ENCODE measurements at places on chromosomes 12 and 14. TPM values are rescaled to one million over a fixed set of nuclear protein-coding genes. Genes with fewer than 3 reads are reported as not detected.
A peak's percentile ranks its signal among the peaks of the same experiment; 100 is the strongest.

GRCh38 chr12:21354641-21355040 lies 18.1 kb upstream of the IAPP start:
- DNase-seq = no peak

DNA sequence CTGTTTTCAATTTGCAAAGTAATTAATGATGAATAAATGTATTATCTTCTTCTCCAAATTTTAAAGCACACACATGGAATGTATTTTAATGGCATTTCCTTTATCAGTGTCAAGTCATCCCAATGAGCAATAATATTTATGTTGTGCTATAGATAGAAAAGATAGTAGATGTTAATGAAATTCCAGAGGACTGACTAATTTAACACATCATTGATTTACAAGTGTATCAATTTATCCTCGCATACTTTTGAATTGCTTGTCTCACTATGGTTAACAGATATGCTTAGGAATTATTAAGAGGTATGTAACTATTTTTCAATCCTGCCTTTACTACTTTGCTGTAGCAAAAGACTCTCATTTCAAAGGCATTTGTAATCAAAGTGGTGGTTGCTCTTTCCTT lies 842.9 kb downstream of the SLC6A15 start:
- no peak for DNase-seq

DNA sequence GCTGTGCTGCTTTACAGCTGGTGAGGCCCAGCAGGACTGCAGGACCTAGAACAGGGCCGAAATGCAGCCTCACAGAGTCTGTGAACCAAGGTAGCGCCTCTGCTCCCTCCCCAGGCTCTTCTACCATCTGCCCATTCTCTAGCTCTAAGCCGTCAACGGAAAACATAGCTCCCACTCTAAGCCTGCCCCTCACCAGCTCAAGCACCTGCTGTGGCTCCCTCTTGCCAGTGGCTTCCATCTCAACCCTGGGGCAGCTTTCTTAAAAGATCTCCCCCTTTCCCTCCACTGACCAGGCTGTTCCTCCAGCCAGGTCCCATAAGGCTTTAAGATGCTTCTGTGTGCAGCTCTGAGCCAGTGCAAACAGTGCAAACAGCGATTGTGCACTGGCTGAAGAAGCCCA lies 61.3 kb downstream of the RFLNA start:
- DNase-seq = no peak

DNA sequence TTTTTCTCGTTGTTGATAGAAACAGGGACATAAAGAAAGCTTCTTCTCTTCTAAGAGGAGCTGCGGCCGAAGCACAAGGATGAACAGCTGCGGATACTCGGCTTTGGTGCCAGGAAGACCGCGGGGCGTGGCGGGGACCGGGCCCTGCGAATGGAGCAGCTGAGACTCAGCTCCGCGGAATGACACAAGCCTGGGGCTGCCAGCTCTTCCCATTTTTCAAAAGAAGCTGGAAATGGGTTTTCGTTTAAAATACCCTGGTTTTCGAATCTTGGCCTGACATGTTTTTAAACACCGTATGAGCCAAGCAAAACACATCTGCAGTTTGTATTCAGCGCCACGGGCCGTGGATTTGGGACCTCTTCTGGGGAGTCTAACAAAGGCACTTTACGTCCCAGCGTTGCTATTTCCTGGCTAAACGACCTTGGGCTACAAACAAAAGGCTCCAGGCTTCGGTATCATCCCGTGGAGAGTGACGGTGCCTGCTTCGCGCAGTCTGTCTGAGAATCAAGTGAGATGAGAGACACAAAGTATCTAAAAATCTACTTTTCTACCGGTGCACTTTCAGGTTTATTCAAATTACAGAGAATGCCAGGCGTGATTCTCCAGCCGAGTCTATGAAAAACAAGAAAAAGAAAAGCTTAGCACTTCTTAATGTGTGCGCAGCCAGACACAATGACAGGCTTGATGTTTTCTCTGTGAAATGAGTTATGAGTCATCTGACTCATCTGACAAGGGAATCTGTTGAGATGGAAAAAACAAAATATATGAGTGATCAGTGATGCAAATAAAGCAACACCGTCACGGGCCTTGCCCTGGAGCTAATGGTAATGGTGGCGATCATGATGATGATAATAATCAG lies 114.0 kb upstream of the TMEM132D start:
- peak; percentile 58 for DNase-seq

GRCh38 chr14:73476451-73476931 lies 14.2 kb upstream of the RIOX1 start:
- DNase-seq = no peak

DNA sequence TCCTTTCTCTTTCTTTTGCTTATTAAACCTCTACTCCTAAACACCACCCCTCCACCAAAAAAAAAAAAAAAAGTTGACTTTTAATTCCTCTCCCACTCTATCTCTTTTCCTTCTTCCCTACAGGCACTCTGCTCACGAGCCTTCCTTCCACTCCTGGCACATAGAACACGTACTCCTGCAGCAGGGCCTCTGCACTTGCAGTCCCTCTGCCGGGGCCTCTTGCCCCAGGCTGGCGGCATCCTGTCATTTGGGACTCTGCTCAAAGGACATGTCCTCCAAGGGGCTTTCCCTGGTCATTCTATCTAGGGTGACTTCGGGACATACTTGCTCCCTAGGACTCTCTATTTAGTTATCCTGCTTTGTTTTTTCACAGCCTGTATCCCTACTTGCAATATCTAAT lies 7.7 kb downstream of the FOS start:
- DNase-seq = no peak

DNA sequence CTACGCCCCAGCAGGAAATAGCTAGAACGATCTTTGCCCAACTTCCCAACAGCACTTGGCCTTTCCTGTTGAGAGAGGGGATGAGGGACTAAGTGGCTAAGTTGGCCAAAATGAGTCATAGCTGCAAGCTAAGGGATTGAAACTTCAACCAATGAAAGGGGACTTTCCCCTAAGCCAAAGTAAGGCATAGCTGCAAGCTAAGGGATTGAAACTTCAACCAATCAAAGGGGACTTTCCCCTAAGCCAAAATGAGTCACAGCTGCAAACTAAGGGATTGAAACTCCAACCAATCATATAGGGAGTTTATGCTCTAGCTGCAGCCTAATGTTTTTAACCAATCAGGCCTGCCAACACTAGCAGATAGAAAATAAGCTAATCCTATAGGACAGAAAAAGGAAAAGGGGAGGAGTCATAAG lies 100.5 kb upstream of the SSTR1 start:
- no peak for DNase-seq

GRCh38 chr12:56677680-56678079 lies 10.4 kb downstream of the PTGES3 start:
- DNase-seq = no peak

- peak; percentile 23 for DNase-seq
Measured at GRCh38 chr14:41607966-41608663, 1.4 kb downstream of the LRFN5 start.

DNA sequence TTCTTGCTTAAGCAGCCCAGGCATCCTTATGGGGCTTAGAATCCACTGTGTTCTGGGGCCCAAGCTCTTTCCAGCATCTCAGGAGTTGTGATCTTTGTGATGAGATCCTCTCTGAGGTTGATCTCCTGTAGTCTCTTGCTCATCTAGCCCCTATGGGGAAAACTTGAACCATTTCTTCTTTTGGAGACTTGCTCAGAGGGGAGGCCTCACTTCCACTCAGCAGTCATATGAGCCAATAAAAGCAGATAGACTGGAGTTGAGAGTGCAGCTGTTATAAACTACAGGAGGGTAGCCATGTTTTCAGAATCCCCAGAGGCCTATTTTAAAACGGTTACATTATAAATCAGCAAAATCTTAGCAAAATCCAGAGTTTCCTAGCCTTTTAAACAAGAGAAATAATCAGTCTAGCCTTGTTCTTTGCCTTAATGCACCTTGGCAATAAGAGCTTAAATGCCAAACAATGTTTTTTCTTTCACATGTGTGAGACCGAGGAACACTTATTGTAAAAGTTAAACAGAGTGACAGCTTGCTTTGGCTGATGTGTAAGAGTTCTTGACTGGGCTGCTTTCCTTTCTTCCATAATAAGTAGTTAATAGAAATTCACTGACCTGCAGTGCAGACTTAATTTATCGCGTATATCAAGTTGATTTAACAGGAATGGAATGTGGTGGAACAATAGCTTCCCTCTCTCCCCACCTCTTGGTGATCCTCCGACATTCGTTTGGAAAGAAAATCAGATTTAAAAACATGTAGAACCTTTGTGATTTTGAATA lies 168.3 kb downstream of the NEDD1 start:
- peak; percentile 2 for DNase-seq

DNA sequence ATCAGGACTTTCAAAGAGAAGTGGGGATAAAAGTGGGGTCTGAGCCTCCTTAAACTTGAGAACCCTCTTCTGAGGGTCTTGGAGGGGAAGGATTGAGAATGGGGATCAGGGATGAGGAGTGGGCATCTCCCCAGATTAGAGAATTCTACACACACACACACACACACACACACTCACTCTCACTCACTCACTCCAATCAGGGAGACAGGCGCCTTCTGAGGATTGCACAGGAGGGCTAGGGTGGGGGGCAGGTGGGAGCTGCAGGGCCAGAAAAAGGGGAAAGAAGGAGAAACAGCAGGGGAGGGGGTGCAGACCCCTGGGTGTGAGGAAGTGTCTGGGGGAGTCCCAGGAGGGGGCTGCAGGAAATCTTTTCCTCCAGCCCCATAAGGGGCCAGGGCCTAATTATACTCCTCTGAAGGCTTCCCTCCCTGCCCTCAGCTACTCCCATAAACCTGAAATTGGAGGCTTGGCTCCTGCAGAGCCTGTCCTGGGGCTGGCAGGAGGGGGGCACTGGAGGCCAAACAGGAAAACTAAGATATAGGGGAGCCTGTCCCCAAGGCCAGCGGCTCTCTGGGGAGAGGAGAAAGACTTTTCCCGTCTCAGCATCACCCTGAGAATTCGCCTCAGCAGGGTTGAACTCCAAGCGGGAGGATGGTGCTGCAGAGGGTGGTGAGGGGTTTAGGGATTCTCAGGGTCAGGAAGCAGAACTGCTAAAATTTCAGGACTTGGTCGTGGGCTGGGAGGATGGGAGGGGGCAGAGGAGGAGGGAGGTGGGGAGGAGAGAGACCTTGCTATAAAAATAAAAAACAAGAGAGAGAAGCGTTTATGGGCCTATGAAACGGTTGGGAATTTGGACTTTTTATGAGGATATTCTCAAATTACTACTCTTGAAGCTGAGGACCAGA lies 1.6 kb downstream of the HOXC9 start:
- DNase-seq = no peak

- DNase-seq = peak; percentile 26
Measured at GRCh38 chr14:28468191-28469151, 298.1 kb upstream of the FOXG1 start.

- peak; percentile 18 for DNase-seq
Measured at GRCh38 chr14:54342806-54343205, 54.0 kb upstream of the CDKN3 start.

DNA sequence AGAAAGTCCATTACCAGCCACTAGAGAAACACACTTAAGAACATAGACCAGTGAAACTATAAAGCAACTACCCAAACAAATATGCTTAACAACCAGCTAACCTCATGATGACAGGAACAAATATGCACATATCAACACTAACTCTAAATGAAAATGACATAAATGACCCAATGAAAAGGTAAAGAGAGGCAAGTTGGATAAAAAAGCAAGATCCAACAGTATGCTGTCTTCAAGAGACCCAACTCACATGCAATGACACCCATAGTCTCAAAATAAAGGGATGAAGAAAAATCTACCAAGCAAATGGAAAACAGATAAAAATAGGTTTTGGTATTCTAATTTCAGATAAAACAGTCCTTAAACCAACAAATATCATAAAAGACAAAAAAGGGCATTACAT lies 77.8 kb downstream of the TMTC3 start:
- no peak for DNase-seq

DNA sequence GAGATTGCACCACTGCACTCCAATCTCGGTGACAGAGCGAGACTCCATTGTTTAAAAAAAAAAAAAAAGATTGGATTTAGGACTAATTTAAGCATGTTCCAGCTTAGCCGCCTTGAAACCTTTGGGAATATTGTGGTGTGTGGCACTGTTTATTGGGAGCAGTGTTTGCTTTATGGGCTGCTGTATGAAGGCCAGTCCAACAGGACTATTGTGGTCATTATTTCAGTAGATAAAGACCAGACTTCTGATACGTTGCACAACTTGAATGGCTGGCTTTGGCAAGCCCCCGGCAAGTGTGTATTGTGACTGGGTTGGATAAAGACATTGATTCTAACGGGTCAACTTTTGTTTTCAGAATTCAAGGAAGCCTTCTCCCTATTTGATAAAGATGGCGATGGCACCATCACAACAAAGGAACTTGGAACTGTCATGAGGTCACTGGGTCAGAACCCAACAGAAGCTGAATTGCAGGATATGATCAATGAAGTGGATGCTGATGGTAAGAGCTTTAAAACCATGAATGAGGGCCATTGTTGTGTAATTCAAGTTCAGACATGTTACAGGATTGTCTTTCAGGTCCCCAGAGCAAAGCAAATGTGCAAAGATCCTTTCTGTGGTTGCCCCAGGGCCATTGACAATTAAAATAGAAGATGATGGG lies 4.2 kb downstream of the CALM1 start:
- peak; percentile 19 for DNase-seq

- DNase-seq = no peak
Measured at GRCh38 chr12:89983622-89984021, 275.0 kb upstream of the ATP2B1 start.

GRCh38 chr12:98109266-98109665 lies 406.1 kb upstream of the TMPO start:
- no peak for DNase-seq

DNA sequence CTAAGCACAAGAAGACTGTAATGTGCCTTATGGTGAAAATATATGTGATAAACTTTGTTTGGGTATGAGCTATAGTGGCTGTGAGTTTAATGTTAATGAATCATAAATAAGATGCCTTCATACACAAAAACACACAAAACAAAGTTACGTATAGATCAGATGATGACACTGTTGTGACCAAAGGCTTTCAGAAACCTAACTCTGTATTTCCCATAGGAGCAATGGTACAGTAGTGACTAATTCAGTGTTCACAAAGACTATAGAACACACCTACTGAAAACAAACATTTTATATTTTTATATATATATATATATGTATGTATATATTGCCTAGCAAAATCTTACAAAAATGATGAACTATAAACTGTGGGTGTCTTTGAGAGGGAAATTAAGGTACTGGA lies 393.8 kb upstream of the DCN start:
- no peak for DNase-seq

GRCh38 chr14:37253905-37254304 lies 56.2 kb downstream of the MIPOL1 start:
- peak; percentile 11 for DNase-seq

- no peak for DNase-seq
Measured at GRCh38 chr12:118359541-118359915, 13.2 kb downstream of the TAOK3 start.

Gene TEX22
- total RNA-seq = 0.06 TPM

Gene KRT86
- 0.30 TPM for total RNA-seq

Gene SOAT2
- not detected for total RNA-seq

Gene PLCZ1
- not detected for total RNA-seq

Gene FAM90A1
- total RNA-seq = not detected

Gene KRT7
- total RNA-seq = 1.5 TPM

Gene TSPAN11
- 6.5 TPM for total RNA-seq

Gene RIMBP2
- total RNA-seq = not detected

Gene VWF
- total RNA-seq = 0.73 TPM

Gene GYS2
- 0.05 TPM for total RNA-seq

Gene TAS2R7
- total RNA-seq = not detected

Gene TPPP2
- total RNA-seq = not detected

Gene AKAP6
- 11.4 TPM for total RNA-seq

Gene SYNDIG1L
- not detected for total RNA-seq

Gene OR9K2
- not detected for total RNA-seq

Gene CEP83
- 18.8 TPM for total RNA-seq

Gene RGS6
- total RNA-seq = not detected

Gene KRT5
- total RNA-seq = not detected

Gene CLEC4A
- total RNA-seq = 0.36 TPM

Gene MYL6B
- total RNA-seq = 208 TPM
